Small intestine (tissue), 16 donors: ENCODE measurements at places on chromosomes 5 and 9.

- no peak for DNase-seq
These were observed 10.5 kb downstream of the SH2D3C start for GRCh38 chr9:127767909-127768331.

GRCh38 chr5:66877843-66878242 is 281.6 kb downstream of the MAST4 start:
- DNase-seq = no peak

GRCh38 chr5:180717989-180718388 is 21.9 kb downstream of the OR2Y1 start:
- no peak for DNase-seq

DNA sequence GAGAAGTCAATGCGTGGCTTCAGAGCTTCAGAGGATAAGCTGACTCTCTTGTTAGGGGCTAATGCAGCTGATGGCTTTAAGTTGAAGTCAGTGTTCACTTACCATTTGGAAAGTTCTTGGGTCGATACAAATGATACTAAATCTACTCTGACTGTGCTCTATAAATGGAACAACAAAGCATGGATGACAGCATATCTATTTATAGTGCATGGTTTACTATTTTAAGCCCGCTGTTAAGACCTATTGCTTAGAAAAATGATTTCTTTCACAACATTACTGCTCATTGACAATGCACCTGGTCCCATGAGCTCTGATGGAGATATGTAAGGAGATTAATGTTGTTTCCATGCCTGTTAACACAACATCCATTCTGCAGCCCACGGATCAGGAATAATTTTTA is 435.7 kb downstream of the MAT2B start:
- DNase-seq = no peak

DNA sequence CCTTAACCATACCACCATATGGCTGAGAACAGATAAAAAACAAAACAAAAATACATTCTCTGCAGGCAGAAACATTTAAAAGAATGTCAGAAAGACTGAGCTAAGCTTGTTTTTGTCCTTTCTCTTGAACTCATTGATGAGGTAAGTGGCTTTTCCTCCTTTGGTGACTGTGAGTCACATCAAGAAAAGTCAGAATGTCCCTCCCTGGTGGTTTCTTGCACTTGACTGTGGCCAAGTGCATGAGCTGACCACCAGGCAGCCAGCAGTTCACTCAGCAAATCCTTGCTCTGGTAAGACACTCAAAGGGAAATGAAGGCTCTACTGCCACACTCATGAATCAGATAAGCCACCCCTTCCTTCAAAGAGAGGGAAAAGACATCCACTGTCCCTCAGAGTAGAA is 970.9 kb downstream of the TAF11L14 start:
- no peak for DNase-seq

DNA sequence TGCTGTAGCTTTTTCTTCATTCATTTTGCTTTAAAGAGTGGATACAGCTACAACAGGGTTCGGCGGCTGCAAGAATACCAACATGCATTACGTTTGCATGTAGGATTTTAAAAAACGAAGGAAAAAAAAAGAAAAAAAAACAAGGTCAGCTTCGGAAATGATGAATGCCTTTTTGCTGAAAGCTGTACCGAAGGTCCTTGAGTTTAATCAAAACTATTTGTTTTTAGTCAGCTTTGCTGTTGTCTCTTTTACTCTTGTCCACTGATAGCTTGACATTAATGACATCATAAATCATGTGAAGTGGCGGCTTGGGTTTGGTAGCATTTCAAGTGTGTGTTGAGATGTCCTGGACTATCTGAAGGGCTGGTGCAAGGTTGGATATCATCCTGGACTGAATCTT is 779.1 kb downstream of the NR2F1-AS1 start:
- DNase-seq = no peak

DNA sequence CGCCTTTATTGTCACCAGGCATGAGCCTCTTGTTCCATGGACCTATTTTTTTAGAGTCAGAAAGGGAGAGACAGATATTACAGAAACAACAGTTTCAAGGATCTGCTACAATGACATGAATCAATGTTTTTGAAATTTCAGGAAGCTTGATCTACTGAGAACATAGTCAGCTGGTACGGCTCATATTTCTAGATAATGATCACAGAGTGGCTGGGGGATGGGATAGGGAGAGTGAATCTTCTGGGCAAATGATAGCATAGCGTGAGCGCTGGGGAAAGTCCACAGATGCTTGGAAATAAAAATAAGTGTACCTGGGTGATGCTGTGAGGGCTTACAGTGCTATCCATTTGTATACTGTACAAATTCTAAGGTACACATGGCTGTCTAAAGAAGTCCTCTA is 340.4 kb downstream of the EBF1 start:
- DNase-seq = no peak

GRCh38 chr9:124264823-124265233 is 7.1 kb downstream of the NEK6 start:
- no peak for DNase-seq

- DNase-seq = no peak
These were observed 90.2 kb upstream of the BOD1 start for GRCh38 chr5:173706700-173707099.

DNA sequence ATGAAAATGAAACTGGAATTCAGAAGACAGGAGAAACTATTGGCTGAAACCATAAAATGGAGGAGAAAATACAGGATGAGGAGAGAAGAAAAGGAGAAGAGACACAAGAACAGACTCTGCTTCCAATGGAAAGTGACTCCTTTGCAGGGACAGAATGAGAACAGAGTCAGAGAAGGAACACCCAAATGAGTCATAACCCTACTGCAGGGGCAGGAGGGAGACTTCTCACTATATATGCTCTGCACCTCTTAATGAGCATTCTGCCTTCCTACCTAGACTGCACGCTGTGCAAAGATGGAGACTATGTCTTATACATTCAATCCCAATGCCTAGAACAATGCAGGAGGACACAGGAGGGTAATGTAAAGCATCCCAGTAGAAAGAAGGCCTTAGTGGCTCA is 2.1 kb downstream of the SAXO1 start:
- DNase-seq = no peak
